ENCODE measurements at places on chromosomes 2 and 18.

- no peak overlapping the region for H3K4me3 ChIP-seq
- no peaks in the 10 kb centered on the region for H3K27me3 ChIP-seq
- peaks cover 3% of the 10 kb centered on the region for H3K4me1 ChIP-seq
- no peaks in the 10 kb centered on the region for H3K36me3 ChIP-seq
These were observed 45.7 kb downstream of the ICOS start for GRCh38 chr2:203982276-203982675.

DNA sequence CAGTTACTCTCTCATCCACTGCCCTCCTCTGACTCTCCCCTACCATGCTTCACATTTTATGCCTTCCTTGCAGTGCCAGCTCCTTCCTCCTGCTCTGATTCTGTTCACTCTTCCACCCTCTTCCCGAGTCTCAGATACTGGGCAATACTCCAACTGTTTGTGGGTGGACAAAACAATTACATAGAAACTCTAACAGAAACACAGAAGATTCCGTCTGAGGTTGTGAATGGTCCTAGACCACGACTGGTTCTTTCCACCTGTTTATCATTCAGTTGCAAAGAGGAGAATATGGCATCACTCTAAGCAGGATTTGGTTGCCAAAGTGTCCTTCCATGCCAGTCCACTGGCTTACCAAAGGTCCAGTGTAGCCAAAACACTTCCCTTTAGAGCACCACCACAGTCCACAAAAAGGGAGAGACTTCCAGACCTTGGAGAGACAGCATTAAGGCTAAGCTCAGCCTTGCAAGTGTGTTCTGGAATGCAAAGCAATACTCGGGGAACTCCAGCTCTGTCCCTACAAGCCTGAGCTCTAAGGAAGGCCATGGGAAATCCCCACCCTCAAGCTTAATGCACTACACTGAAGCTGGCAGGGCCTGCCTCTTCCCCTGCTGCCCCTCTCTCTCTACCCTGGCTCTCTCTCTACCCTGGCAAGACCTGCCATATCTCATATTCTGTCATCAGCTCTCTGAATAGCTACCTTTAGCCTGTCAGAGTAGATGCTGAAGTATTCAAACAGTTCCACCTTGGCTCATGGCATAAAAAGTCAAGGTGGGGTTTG, 33.6 kb upstream of the RND3 start:
- H3K27me3 ChIP-seq = no peaks in the 10 kb centered on the region
- DNase-seq = no peak
- no peak overlapping the region for H3K27ac ChIP-seq

DNA sequence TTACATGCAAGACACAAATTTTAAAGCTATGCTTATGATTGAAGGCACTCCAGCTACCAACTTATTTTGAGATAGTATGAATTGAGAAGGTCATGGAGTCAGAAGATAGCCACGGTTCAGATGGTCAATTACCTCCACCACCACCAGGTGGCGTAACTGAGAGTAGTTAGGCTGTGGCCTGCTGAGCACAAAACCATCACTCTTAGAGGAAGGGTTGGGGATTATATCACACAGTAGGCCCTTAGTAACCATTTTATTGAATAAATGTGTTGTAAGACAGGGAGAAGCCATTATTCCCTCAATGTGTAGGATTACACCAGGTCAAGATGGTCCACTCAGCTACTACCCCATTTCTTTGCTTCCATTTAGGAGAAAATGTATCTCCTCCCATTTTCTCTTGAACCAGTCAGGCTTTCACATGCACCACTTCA, 18.8 kb downstream of the KLHL41 start:
- H3K27ac ChIP-seq = no peak overlapping the region
- no peak overlapping the region for H3K4me3 ChIP-seq
- DNase-seq = peak; percentile 68
- H3K4me1 ChIP-seq = no peaks in the 10 kb centered on the region

- peaks cover 2% of the 10 kb centered on the region for H3K27me3 ChIP-seq
- H3K4me1 ChIP-seq = no peaks in the 10 kb centered on the region
- H3K36me3 ChIP-seq = no peaks in the 10 kb centered on the region
- H3K27ac ChIP-seq = no peak overlapping the region
- no peak overlapping the region for H3K4me3 ChIP-seq
- DNase-seq = no peak
These were observed 149.0 kb downstream of the MSH2 start for GRCh38 chr2:47551800-47552525.

DNA sequence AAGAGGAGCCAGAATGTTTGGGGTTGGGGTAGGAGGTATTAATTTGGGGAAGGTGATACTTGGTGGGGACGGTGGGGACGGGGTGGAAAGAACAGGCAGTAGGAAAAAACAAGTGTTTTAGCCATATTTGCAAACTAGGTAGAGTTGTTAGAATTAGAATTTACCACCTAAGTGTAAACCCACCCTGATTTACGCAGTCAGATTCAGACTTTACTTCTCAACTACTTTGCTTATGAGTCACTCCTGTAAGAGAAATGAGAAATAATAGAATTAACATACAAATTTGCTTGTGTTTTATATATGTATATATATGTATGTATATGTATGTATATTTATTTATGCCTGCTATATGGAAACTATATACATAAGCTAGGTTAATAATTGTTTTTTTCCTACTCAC, 1168.2 kb upstream of the ZEB2 start:
- H3K4me1 ChIP-seq = no peaks in the 10 kb centered on the region
- H3K36me3 ChIP-seq = no peaks in the 10 kb centered on the region
- DNase-seq = no peak
- H3K4me3 ChIP-seq = no peak overlapping the region
- H3K27ac ChIP-seq = no peak overlapping the region

GRCh38 chr18:183769-184168, 25.4 kb downstream of the USP14 start:
- H3K36me3 ChIP-seq = peaks cover 26% of the 10 kb centered on the region
- H3K4me1 ChIP-seq = no peaks in the 10 kb centered on the region
- no peak overlapping the region for H3K4me3 ChIP-seq
- no peaks in the 10 kb centered on the region for H3K27me3 ChIP-seq
- DNase-seq = no peak

- H3K36me3 ChIP-seq = no peaks in the 10 kb centered on the region
- DNase-seq = no peak
- H3K4me1 ChIP-seq = no peaks in the 10 kb centered on the region
- no peak overlapping the region for H3K27ac ChIP-seq
- no peaks in the 10 kb centered on the region for H3K27me3 ChIP-seq
- H3K4me3 ChIP-seq = no peak overlapping the region
These were observed 561.3 kb upstream of the FSHR start for GRCh38 chr2:49715597-49715996.

DNA sequence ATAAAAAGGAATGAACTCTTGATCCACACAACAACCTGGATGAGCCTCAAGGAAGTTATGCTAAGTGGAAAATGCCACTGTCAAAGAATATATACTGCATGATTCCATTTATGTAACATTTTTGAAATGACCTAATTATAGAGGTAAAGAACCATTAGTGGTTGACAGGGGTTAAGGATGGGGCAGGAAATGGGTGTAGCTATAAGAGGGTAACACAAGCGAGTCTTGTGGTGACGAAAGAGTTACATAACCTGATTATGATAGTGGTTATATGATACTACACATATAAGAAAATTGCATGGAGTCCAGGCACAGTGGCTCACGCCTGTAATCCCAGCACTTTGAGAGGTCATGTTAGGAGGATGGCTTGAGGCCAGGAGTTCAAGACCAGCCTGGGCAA, 346.6 kb upstream of the PKDCC start:
- peaks cover 2% of the 10 kb centered on the region for H3K27me3 ChIP-seq
- no peaks in the 10 kb centered on the region for H3K36me3 ChIP-seq
- no peak overlapping the region for H3K4me3 ChIP-seq
- DNase-seq = no peak

GRCh38 chr18:28650860-28651259, 473.9 kb upstream of the CDH2 start:
- no peaks in the 10 kb centered on the region for H3K4me1 ChIP-seq
- H3K27me3 ChIP-seq = no peaks in the 10 kb centered on the region

- no peaks in the 10 kb centered on the region for H3K4me1 ChIP-seq
- H3K27ac ChIP-seq = no peak overlapping the region
- no peak for DNase-seq
- no peak overlapping the region for H3K4me3 ChIP-seq
- no peaks in the 10 kb centered on the region for H3K27me3 ChIP-seq
- H3K36me3 ChIP-seq = no peaks in the 10 kb centered on the region
These were observed 748.7 kb downstream of the BCL11A start for GRCh38 chr2:59804732-59805131.

- H3K27me3 ChIP-seq = peaks cover under 1% of the 10 kb centered on the region
- DNase-seq = no peak
- H3K27ac ChIP-seq = no peak overlapping the region
- H3K36me3 ChIP-seq = no peaks in the 10 kb centered on the region
- no peak overlapping the region for H3K4me3 ChIP-seq
These were observed 6.4 kb upstream of the BOK start for GRCh38 chr2:241551998-241552737.

DNA sequence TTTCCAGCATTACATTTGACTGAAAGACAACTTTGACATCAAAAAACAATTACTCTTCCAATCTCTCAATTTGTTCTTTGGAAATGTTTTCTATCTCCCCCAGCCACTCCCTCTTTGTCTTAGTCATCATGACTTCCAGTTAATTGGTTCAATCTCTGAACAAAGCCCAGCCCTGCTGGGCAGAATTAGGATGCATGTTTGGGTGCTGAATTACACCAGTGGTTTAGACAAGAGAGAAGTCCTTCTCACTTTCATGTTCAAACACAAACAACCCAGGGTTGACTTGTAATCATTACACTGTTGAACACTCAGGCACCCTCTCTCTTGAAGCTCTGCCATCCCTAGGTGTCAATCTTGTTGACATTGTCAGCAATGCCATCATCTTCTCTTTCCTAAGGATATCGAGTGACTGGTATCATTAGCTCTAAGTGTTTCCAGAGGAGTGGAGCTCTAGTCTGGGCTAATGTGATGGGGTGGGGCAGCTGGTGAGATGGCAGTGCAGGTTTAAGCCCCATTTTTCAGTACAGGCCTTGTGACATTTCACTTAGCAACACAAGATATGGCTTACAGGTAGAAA, 90.8 kb upstream of the MEIS1 start:
- no peak for DNase-seq
- H3K36me3 ChIP-seq = no peaks in the 10 kb centered on the region
- H3K4me1 ChIP-seq = no peaks in the 10 kb centered on the region
- no peaks in the 10 kb centered on the region for H3K27me3 ChIP-seq

- no peaks in the 10 kb centered on the region for H3K36me3 ChIP-seq
- DNase-seq = no peak
- H3K27ac ChIP-seq = no peak overlapping the region
- H3K4me3 ChIP-seq = no peak overlapping the region
These were observed 168.1 kb downstream of the AGAP1 start for GRCh38 chr2:235661952-235662351.

DNA sequence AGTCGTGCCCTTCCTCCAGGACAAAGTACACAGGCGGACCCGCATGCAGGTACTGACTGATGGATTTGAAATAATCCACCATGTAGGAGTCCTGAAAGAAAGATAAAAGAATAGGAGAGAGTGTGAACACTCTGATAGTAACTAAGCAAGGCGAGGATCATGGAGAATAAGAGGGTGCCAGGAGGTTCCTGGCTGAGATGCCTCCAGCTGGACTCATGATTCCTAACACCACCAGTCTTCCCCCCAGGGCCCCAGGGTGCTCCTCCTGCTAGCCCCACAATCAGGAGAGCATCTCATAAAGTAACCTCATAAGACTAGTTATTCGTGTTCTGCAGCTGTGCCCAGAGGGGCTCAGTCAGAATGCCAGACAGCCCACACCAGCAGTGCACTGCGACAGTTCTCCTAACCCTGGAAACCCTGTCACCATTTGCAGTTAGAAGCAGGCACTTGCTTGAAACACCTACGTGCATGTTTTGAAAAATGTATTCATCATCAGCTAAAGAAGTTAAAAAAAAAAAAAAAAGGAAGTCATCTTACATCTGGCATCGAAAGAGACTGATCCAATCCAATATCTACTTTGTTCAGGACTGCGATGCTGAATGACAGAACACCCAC, 36.7 kb downstream of the RMC1 start:
- H3K27ac ChIP-seq = no peak overlapping the region
- no peak for DNase-seq
- no peaks in the 10 kb centered on the region for H3K27me3 ChIP-seq
- H3K4me1 ChIP-seq = no peaks in the 10 kb centered on the region

- H3K4me1 ChIP-seq = no peaks in the 10 kb centered on the region
- H3K27me3 ChIP-seq = no peaks in the 10 kb centered on the region
- no peak for DNase-seq
- H3K27ac ChIP-seq = no peak overlapping the region
These were observed 18.4 kb downstream of the RBKS start for GRCh38 chr2:27871802-27872201.

GRCh38 chr2:109614715-109615636, 812 bp downstream of the SOWAHC start:
- DNase-seq = no peak
- H3K27me3 ChIP-seq = peaks cover 23% of the 10 kb centered on the region
- H3K27ac ChIP-seq = no peak overlapping the region
- H3K4me3 ChIP-seq = no peak overlapping the region
- H3K36me3 ChIP-seq = no peaks in the 10 kb centered on the region
- peaks cover 24% of the 10 kb centered on the region for H3K4me1 ChIP-seq
